Right hindlimb (tissue), 1 donor: ENCODE measurements at places on chromosomes 7 and 10.

DNA sequence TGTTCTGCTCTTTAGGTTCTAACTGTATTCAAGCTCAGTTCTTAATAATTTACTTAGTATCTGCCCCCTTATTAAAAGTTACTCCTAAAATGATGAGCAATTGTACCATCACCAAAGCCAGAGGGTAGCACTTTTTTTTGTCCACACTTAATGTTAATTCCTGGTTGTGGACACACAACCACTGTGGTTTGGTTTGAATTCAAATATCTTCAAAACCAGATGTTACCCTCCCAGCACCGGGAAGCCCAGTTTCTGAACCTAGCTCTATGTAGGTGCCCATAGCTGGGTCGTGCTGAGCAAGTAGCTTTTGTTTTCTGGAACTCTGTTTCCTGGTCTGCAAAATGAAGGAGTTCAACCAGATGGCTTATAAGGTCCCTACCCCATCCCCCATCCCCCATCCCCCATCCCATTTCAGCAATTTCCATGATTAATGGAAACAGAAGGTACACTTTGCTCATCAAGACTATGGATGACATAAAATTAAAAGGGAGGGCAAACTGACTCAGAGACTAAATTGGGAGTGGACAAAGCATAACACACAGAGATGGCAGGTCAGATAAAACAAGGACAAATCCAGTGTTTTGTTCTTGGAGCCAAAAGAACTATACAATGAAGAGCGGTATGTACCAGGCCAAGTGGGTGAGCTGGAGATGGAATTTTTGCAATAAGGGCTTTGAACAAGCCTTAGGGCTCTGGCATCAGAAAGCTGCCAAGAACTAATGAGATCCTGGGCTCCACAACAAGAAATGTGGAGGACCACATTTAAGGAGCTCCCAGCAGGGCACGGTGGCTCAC lies 56.7 kb downstream of the DLG5 start:
- DNase-seq: no peak

- DNase-seq: no peak
These were observed 1.2 kb downstream of the FGF8 start for GRCh38 chr10:101774589-101775272.

DNA sequence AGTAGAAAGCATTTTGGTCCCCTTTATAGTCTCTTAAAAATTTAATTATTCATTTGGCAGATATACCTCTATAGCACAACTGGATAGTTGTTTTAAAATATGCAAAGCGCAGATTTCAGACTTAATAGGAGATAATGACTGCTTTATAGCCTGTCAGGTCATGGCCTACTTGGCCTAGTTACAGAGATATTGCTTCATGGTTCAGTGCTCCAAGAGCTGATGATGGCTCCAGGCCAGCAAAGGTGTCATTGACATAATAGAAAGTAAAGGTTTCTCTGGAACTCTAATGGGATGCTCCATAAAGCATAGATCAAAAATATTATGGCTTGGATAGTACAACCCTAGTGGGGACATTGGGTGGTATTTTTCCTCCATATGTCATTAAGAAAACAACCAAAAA lies 285.7 kb downstream of the NXPH1 start:
- no peak for DNase-seq

DNA sequence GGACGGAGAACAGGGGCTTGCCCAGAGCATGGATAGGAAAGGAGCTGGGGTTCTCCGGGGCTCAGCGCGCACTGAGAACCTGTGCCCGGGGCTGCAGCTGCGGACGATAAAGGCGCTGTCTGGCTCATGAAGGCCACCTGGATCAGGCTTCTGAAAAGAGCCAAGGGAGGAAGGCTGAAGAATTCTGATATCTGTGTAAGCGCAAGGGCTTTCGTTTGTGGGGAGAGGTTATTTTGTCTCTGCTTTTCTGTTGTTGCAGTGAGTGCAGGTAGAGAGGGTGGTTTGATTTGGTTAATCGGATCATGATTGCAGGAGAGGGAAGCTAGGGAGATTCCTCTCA lies 250.5 kb downstream of the NSUN6 start:
- DNase-seq: no peak

DNA sequence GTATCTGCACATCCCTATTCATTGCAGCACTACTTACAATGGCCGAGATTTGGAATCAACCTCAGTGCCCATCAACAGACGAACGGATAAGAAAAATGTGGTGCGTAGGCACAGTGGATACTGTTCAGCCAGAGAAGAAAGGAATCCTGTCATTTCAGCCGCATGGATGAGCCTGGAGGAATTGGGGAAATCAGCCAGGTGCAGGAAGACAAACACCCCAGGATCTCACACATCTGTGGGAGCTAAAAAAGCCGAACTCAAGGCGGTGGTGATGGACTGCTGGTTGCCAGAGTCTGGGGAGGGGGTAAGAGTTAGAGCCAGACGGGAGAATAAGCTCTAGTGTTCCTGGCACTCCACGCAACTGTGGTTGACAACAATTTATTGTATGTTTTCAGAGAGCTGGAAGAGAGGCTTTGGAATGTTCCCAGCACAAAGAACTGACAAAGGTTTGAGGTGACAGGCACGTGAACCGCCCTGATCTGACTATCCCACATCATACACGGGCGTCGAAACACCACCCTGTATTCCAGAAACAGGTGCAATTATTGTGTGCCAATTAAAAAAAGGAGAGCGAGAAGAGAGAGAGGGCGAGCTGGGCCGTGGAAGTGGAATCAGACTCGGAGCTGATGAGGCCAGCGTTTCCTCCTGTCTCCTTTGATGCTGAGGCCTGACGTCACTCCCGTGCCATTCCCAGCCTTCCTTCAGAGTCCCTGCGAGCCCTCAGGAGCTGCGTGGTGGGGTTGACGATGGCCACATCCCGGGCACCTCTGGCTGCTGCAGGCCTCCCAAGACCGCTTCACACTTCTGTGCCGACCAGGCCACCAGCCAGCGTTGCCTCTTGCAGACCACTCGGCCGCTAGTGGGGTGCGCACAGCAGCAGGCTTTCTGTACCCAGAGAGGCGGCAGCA lies 189.5 kb downstream of the DNAJB6 start:
- no peak for DNase-seq

GRCh38 chr7:40808378-40808942 lies 673.7 kb downstream of the SUGCT start:
- no peak for DNase-seq

- DNase-seq: no peak
These were observed 203.1 kb downstream of the DPP6 start for GRCh38 chr7:154255324-154255723.

GRCh38 chr7:142142702-142143101 lies 31.2 kb downstream of the MGAM2 start:
- no peak for DNase-seq

DNA sequence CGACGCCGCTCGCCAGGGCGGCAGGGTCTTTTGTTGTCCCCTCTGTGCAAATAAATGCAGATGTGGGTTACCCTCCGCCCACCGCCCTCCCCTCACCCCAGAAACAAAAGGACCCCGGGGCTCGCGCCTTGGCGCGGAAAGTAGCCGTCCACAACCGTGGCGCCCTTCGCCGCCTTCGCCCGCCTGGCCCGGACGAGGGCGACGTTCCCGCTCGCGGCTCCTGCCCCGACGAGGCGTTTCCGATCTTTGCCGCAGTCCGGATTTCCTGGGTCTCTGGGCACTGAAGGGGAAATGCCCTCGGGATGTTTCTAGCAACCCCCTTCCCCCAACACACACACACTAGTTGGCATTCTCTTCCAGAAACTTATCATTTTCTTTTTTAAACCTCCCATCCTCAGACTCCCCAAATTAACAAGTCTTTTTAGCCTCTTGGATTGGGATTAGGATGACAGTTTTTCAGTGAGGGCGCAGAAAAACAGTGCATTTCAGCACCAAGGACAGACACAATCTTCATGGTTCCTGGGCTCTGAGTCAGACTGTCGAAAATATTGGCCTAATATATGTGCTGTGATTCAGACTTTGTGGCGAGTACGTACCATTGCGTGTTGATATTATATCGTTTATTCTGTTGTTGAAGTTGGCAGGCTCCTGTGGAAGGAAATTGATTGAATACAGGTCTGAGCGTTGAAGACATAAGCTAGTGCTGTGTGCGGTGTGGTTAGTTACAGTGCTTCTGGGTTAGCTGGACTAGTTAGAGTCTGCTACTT lies 771 bp downstream of the PHYHIPL start:
- peak; percentile 72 for DNase-seq

DNA sequence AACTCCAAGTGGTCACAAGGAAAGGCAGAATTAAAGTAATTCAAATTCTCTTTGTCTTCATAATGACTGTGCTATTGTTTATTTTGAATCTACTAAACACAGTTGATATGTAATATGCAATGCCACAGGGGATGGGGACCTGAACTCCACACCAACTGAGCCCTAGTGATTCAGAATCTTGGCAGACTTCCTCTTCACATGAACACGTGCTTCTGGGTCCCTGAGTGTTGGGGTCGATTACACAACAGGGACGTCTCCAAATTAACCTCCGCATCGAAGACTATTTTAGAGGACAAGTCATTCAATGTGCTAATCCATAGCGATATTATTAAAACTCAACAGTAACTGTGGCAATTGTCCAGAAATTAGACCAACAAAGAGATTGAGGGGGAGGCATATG lies 95.3 kb upstream of the CARD11 start:
- DNase-seq: no peak

GRCh38 chr7:34723866-34724490 lies 66.0 kb downstream of the NPSR1 start:
- DNase-seq: no peak

DNA sequence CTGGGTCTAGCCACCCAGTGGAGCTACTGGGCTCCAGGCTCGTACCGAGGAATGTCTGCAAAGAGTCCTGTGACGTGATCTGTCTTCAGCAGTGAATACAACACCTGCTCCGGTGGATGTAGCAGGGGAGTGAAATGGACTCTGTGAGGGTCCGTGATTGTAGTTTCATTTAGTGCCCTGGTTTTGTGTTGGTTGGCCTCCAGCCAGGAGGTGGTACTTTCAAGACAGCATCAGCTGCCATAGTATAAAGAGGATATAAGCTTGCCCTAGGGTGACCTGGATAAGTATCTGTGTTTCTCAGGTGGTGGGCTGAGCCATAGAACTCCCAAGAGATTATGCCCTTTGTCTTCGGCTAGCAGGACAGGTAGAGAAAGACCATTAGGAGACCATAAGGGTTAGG lies 24.6 kb upstream of the WNT2 start:
- no peak for DNase-seq

- DNase-seq: no peak
These were observed 9.9 kb downstream of the EPDR1 start for GRCh38 chr7:37930226-37930948.

DNA sequence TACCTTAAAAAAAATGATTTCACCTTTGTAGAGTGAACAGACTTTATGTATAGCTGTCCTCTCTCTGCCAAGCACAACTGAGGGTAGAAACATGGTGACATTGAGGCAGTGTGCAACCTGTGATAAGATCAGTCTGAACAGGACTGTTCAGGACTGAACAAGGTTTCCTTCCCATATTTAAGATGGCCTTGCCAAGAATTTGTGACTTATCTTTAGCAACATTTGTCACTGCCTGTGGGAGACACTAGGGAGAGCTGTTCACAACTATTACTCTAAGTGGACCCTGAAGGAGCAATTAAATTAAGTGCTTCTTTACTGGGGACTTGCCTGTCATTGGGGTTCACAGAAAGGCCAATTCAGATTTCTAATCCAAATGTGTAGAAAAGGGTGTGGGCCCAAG lies 6.7 kb downstream of the OR13A1 start:
- no peak for DNase-seq

GRCh38 chr10:101693651-101693977 lies 1.4 kb downstream of the FBXW4 start:
- peak; percentile 57 for DNase-seq

DNA sequence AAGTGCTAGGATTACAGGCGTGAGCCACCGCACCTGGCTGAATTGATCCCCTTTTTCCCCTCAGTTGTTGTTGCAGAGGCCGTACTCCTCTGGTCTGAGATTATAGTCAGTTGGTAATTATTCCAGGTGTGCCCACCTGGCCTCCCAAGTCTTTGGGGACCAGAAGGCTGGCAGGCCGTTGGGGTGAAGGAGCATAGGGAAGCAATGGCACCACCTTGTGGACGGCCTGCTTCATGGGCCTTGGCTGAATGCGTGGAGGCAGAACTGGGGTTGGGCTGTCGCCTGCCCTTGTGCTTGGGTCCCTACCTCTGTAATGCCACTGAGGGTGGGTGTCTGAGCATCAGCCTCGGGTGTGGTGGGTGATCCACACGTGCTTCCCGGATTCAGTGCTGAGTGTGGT lies 125.7 kb downstream of the RGS10 start:
- DNase-seq: peak; percentile 63

DNA sequence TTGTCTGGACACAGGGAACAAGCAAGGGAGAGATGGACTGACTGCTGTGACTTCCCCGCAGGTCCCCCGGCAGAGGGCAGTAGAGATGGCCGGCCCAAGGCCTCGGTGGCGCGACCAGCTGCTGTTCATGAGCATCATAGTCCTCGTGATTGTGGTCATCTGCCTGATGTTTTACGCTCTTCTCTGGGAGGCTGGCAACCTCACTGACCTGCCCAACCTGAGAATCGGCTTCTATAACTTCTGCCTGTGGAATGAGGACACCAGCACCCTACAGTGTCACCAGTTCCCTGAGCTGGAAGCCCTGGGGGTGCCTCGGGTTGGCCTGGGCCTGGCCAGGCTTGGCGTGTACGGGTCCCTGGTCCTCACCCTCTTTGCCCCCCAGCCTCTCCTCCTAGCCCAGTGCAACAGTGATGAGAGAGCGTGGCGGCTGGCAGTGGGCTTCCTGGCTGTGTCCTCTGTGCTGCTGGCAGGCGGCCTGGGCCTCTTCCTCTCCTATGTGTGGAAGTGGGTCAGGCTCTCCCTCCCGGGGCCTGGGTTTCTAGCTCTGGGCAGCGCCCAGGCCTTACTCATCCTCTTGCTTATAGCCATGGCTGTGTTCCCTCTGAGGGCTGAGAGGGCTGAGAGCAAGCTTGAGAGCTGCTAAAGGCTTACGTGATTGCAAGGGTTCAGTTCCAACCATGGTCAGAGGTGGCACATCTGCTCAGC lies 6.0 kb downstream of the CYREN start:
- no peak for DNase-seq

DNA sequence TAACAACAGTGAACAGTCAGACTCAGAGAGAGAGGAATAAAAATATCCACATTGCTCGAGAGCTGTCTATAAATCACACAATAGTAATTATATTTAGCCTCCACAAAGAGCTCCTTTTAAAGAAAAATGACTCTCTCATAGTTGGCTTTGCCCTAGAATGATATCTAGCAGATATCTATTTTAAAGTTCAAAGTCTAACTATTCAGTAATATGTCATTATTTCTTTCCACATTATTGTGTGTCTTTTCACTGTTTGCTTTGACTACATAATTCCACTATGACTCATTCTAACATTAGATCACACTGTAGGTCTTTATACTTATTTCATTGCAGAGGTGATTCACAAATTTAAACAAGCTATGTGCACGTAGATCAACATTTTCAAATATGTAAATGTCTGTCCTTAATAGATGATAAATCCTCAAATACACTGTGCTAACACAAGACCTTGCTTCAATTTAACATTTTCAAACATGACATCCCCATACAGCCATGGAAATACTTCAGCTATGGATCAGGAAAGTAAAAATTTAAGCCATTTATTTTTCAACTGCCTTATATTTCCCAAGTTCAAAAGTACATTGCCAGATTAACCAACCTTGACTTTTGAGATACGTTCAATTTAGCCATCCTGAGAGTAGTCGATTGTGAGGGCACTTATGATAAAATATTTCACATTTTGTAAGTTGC lies 99.9 kb upstream of the AKR1E2 start:
- DNase-seq: no peak
